ENCODE measurements at places on chromosomes 7 and 10.

DNA sequence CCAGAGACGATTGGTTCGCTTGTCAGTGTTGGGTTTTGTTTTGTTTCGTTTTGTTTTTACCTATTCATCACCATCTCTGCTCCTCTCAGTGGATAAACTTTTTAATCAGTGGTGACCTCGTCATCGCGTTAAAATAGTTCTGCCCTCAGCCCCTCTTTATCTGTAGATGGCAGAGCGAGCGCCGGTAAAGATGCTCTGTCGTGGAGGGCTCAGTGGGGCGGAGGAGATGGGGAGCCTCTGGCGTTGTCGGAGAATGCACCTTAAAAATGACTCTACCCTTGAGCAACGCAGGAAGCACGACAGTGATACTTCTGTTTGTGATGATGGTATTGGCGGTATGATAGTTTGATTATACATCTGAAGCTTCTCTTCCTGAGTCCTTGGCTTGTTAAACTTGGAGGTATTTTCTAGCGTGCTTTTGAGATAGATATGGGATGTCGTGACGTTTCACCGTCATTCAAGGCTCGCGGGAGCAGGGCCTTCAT, 554 bp downstream of the CSGALNACT2 start:
- no peak for DNase-seq

DNA sequence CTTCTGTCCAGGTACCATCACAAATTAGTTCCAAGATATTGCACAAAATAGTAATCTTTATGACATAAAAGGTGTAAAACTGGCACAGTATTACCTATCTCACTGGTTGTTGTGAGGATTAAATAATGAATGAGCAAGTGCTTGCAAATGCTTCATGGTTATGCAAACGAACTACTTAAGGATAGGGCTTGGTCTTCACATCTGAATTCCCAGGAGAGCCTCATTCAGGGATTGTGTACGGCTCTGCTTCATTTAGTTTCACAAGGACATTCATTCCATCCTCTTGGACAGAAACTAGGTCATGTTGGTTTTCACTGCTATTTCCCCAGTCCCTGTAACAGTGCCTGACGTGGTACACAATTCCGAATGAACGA, 12.1 kb downstream of the ABCA13 start:
- no peak for DNase-seq

- DNase-seq = no peak
These were observed 91.5 kb downstream of the KMT2C start for GRCh38 chr7:152344253-152344652.

- DNase-seq = peak; percentile 84
These were observed 72.2 kb downstream of the GTF2IRD1 start for GRCh38 chr7:74525881-74526280.

DNA sequence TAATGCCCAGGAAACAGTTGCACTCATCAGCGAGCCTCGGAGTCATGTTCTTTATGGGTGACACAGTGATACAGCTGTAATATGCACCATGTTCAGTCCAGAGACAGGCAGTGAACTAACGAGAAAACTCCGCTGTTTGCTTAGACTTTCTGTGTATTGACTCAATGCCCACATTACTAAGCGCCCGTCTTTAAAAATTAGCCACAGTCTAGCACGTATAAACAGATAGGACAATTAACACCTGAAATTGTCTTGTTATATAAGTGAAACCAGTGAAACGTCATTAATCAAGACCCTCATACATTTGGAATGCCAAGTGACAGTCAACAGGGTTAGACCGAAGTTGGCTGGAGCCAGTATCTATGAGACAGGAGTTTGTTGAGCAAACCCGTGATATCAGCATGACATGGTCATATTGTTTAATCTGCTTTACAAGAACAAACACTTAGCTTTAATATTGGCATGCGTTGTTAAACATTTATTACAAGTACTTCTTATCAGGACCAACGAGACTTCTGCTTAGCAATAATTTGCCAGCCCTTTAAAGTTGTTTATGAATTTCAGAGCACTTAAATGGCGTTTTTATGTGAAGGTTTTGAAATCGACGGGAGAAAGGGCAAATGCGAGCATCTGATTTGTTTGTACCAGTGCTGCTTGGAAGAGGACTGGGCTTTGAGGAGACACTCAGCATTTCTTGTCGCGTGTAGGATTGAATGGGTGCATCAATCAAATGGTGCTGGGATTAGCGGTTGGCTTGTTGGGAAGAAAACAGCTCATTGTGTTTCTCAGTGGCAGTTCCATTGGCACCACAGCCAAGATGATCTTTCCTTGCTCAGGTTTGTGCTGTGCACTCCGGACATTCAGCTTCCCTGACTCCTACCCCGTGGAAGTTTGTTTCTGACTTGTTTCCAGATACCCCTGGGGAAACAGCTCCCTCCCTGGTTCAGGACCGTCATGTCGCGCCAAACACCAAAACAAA, 56.3 kb downstream of the CAMK1D start:
- DNase-seq = no peak

DNA sequence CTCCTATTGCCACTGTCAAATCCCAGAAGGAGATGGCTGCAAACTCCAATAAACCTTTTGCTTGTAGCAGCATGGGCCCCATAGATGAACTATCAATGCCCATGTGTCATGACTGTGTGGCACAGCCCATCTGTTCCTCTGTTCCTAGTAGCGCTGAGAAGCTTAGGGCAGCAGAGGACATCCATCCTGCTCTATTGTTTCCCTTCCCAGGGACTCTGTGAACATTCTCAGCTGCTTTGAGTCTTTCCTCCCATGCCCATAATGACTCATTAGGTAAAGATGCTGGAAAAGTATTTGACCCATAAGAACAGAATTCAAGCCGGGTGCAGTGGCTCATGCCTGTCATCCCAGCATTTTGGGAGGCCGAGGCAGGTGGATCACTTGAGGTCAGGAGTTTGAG, 28.3 kb downstream of the STMP1 start:
- no peak for DNase-seq

- DNase-seq = no peak
These were observed 170.4 kb upstream of the C7orf33 start for GRCh38 chr7:148419856-148420832.

DNA sequence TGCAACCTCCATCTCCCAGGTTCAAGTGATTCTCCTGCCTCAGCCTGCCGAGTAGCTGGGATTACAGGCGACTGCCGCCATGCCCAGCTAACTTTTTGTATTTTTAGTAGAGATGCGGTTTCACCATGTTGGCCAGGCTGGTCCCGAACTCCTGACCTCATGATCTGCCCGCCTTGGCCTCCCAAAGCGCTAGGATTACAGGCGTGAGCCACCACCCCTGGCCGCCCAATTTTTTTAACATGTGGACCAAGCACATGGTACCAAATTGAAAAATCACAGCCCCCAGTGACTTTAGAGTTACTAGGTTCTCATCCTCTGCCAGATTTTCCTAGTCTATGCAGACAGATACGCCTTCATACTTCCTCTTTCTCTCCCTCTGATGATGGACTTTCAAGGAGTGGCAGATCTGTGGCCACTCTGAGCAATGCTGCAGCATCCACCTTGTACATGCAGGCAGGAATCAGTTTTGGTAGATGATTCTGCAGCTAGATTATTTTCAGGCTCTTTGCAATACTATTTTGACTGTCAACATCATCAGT, 34.0 kb upstream of the EZH2 start:
- DNase-seq = no peak

- no peak for DNase-seq
These were observed 3.5 kb downstream of the RHOBTB1 start for GRCh38 chr10:60940446-60940845.

GRCh38 chr7:132572526-132572925, 3.7 kb downstream of the PLXNA4 start:
- DNase-seq = peak; percentile 21

DNA sequence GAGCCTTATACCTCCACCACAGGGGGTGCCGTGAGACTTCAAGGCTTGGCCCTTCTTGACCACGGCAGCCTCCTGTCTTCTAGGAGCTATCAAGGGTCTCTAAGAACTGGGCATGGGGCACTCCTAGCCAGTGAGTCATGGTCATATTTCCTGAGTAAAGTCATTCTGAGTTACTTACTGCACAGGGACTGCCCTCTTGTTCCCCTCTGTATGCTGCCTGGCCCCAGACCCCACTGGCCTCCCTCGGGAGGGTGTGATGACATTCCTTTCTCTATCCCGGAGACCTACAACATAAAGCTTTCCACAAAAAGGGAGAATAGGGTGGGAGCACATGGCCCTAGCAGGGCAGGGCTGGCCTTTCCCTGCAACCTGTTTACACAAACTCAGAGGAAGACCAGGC, 21.4 kb downstream of the DPCD start:
- no peak for DNase-seq

DNA sequence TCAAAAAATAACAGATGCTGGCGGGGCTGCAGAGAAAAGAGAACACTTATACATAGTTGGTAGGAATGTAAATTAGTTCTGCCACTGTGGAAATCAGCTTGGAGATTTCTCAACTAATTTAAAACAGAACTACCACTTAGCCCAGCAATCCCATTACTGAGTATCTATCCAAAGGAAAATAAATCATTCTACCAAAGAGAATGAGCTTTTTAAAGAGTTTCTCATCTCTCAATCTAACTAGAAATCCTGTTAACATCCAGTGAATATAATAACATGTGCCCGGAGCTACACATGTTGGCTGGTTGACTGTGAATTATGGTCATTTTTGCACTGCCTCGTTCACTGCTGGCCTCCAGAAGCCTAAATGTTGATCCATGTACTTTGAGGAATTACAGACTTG, 39.3 kb downstream of the BET1 start:
- DNase-seq = no peak

DNA sequence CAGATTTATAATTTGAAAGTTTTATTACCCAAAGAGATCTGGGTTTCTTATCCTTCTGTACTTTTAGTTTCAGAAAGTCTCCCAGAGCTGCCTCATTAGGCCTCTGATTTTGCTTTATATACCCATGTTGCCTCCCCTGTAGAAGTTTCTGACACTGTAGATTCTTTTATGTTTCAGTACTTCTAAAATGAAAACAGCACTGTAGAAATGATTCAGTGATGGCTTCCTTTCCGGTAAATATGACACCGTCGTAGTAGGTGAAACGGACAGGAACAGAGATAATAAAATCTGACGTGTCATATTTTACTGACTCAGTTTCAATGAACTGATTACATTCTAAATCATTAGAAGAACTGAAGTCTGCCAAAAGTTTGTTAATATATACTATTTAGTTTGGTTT, 272.7 kb downstream of the TWIST1 start:
- DNase-seq = no peak

- DNase-seq = no peak
These were observed 361.7 kb downstream of the AUTS2 start for GRCh38 chr7:69959789-69960499.

GRCh38 chr7:55504093-55504859, 68.0 kb downstream of the VOPP1 start:
- no peak for DNase-seq

- no peak for DNase-seq
These were observed 70.8 kb upstream of the ASAH2 start for GRCh38 chr10:50322077-50322476.

DNA sequence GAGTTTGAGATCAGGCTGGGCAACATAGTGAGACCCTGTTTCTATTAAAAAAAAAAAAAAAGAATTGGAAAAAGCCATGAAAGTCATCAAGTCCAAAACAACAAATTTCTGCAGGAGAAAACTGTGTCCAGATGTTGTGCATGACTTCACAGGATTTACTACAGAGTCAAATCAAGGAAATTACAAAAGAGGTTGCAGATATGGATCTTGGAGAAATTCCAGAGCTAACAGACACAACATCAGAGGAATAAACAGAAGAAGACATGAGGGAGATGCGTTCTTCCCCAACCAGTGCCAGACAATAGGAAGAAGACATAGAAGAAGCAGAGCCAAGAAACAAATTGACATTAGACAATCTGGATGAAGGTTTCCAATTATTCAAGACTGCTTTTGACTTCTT, 24.3 kb upstream of the KCNIP2 start:
- DNase-seq = no peak

DNA sequence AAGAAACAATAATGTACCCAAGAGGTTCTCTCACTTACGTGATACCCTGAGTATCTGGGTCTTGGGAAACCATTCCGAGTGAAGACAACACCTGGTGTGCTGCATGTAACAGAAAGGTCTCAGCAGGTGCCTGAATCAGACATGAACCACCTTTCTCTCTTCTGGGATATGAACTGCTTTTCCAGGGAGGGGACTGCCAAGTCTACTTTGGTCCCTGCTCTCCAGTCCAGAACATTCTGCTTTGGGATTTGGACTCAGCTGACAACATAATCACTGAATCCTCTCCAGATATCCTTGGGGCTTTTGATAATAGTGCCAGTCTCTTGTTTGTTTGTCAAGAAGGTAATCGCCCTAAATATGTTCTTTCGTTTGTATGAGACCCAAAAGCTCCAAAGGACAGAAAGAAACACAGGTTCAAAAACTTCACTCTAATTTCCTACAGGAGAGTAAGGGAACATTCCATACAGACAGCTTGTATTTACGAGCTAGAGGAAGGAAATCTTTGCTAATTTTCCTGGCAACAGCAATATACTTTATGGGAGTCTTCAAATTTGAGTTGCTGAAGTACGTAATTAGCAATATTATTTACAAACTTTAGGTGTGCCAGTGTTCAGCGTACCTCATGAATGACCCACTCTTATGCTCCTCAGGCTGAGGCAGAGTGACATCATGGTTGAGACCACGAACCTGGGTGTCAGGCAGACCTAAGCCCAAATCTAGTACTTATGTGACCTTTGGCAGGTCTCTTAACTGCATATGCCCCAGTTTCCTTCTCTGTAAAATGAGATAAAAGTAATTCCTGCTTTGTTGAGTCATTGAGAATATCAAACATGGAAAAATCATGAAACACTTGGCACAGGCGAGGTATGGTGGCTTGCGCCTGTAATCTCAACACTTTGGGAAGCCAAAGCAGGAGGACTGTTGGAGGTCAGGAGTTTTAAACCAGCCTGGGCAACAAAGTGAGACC, 5.4 kb downstream of the ABLIM1 start:
- DNase-seq = no peak

DNA sequence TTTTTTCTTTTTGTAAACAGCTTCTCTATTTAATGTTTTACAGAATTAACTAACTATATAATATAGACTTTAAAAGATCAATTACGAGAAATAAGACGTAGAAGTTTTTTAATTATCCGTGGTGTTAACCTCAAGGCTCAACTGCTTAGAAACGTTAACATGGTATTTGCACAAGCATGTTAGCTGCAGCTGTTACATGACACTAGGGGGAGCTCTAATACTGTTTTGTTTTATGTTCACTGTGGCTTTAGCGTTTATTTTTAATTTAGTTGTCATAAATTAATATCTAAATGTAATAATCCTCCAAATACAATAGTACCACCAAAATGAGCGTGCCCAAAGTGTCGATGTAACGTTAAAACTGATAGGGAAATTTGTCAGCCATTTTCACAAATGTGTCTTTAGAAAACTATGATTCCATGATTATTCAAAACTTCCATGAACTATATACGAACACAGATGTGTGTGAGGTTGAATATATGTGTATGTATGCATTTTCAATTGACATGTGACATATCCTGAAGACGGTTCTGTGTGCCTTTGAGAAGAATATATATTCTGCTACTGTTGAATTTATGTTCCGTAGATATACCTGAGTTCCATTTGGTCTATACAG, 828.8 kb upstream of the MBL2 start:
- peak; percentile 17 for DNase-seq
